ENCODE measurements at places on chromosomes 4 and X.

DNA sequence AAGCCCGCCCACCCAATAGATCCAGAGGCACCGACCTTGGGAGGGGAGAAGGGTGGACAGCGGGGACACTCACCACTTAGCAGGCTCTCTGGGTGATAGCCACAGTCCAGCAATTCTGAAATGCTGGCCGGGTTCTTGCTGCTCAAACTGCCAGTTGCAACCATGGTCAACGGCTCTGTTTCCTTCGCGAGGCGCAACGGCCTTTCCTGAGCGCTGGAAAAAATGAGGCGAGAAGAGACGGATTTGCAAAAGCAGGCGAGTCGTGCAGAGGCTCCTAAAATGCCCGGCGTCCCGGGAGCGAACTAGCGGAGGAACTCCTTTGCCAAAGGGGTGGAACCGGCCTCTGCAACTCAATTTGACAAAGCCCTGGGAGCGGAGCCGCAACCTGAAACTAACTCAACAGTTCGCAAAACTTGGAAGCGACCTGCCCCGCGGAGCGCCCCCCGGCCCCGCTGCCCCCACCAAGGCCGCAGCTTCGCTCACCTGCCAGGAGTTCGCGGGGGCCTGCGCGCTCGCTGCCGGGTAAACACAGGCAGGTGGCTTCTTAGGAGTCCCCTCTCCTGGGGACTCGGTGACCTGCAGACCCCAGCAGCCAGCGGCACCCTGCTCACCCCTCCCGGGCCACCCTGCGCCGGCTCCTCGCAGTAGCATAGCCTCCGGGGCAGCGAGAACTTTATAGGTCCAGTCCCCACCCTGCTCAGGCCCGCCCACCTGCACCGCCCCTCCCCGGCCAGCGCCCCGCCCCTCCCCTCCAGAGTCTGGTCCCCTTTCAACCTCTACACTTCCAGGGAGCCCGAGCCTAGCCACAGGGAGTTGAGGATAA, at the start of gene DDIT4L:
Gene DDIT4L (minus strand): TSS at position 649 of the 823 bp plus-strand sequence. CDS start 485 bp downstream, at position 164.
- DNase-seq, result no peak

DNA sequence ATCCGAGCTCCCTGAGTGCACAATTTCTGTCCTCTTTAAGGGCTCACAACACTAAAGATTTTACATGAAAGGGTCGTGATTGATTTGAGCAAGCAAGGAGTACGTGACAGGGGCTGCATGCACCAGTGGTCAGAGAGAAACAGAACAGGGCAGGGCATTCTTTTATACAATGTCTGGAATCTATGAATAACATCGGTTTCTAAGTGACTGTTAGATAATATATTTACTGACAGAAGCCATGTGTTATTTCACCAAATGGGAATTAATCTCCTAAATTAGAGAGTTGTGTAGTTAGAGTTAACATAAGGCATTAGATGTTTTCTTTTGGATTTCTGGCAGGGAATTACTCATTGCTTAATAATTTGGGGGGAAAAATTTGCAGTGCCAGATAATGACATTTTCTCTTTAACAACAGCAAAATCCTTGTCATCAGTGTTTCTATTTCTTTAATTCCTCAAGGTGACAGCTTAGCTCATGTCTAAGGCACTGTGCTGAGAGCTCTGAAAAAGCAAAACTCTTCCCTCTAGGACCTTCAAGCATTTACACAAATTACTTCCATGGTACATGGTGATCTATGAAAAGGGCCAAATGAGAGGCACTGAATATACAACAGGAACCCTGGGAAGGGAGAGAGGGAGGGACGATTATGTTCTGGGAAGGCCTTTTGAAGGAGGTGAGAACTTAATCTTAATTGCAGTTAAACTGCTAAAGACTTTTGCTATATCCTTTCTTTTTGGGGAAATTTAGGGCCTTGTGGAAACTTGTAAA, 145.0 kb downstream of the RTL3 start:
- no peak for DNase-seq

GRCh38 chrX:20500171-20500865, 233.6 kb upstream of the RPS6KA3 start:
- DNase-seq, result no peak

- DNase-seq, result no peak
These were observed 44.0 kb downstream of the SLC25A5 start for GRCh38 chrX:119512146-119512800.

DNA sequence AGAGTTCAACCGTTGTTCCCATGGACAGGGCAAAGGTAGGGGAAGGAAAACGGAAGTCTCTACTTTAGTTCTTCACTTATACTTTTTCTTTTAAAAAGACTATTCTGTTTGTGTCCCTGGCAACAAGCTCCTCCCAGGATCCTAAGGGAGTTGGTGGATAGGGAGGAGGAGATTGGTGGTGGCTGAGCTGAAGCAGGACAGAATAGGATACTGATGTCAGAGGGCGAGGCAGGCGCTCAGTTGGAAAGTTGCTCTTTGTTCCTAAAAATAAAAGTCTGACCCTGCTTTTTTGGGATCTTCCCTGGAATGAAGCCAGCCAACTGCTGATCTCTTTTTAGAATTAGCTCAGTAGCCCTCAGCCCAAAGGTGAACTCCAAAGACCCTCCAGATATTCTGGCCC, 104.7 kb downstream of the MGST2 start:
- no peak for DNase-seq

DNA sequence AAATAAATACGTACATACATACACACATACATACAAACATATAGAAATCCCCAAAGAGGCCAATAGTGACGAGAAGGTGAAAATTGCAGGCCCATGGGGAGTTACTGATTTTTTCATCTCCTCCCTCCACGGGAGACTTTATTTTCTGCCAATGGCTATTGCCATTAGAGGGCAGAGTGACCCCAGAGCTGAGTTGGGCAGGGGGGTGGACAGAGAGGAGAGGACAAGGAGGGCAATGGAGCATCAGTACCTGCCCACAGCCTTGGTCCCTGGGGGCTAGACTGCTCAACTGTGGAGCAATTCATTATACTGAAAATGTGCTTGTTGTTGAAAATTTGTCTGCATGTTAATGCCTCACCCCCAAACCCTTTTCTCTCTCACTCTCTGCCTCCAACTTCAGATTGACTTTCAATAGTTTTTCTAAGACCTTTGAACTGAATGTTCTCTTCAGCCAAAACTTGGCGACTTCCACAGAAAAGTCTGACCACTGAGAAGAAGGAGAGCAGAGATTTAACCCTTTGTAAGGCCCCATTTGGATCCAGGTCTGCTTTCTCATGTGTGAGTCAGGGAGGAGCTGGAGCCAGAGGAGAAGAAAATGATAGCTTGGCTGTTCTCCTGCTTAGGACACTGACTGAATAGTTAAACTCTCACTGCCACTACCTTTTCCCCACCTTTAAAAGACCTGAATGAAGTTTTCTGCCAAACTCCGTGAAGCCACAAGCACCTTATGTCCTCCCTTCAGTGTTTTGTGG, 180.7 kb downstream of the AR start:
- DNase-seq, result no peak

DNA sequence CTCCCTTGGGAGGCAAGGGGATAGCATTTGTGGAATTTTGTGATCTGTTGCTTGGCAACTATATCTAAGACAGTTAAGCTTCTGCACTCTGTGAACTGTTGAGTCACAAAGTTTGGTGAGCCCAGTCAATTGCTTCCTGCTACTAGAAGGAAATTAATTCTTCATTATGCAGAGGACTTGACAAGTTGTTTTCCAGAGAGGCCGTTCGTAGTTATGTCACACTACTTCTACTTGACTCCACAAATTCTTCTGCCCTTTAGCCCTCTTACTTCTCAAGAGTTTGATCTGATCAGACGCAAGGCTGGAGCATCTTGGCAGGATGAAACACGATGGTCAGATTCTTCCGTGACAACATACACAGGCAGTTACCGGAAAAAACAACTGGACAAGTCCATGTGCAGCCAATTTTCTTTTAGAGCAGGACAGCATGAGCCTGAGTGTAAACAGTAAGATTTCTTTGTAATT, at the start of gene C4orf51:
Gene C4orf51 (plus strand): TSS at position 156 of the 465 bp plus-strand sequence. CDS start 58 bp downstream, at position 214.
- DNase-seq, result peak; percentile 54

- DNase-seq, result no peak
These were observed at the start of gene NOX1 for GRCh38 chrX:100874325-100874724. Gene NOX1, minus strand, starts transcription at chrX:100874359. Its CDS starts 220 bp downstream, at chrX:100874139.

GRCh38 chr4:154073107-154073822, 284.4 kb upstream of the SFRP2 start:
- DNase-seq, result peak; percentile 49

GRCh38 chrX:24225265-24225664, 75.7 kb downstream of the ZFX start:
- no peak for DNase-seq

DNA sequence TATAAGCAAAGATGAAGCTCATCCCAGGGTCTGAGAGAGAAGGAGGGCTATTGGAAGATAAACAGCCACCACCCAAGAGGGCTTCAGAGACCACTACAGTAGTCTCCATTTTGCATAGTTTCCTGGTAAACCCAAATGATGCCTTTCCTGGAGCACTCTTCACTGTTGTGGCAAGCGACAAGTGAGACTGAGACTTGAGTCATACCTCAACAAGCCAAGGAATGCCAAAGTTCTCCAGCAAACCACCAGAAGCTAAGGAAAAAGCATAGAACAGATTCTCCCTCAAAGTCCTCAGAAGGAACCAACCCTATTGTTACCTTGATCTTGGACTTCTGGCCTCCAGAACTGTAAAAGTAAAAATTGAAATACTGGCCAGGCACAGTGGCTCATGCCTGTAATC, 65.9 kb downstream of the LARP7 start:
- DNase-seq, result no peak

DNA sequence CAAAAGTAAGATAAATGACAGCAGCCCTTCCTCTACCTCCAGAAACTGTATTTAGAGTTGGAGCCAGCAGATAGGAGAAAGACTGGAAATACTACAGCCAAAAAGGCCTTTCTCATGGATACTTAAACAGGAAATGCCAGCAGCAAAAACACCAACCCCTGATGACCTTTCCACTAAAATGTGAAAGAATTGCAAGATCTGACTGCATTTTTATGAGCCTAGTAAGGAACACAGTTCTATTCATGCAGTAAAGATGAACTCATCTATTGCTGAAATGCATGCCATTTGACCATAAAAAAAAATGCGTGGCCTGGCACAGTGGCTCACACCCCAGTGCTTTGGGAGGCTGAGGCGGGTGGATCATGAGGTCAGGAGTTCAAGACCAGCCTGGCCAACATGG, 19.9 kb downstream of the ABCG2 start:
- DNase-seq, result peak; percentile 40

GRCh38 chr4:86106475-86106874, 253.4 kb downstream of the MAPK10 start:
- DNase-seq, result no peak

DNA sequence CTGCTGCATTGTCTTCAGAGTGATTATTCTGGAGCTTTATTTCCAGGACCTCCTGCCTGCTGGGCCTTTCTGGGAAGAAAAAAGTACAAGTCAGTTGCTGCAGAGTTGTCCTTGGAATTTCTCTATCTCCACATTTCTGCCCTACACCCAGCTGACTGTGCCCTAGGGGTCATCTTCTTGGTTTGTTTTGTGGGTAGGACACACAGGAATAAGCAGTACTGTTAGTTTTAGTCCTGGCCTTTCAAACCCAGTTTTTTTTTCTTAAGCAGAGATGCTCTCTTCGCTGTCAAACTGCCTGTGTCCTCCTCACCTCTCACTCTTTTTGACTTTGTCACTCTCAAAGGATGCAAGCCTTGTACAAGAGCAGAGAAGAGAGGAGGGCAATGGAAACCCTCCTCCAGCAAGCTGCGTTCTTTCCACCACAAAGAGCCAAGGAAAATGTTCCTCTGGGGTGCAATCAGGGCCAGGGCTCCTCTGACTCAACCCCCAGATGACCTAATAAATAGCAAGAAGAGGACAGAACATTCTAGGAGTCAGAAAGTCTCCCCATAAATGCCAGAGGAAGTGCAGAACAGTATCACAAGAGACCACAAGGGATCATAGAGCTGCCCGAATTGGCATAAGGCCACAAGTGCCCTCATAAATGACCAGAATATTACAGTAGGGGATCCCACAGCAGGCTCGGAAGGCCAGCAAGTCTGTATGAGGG, 186.2 kb downstream of the RCHY1 start:
- no peak for DNase-seq

DNA sequence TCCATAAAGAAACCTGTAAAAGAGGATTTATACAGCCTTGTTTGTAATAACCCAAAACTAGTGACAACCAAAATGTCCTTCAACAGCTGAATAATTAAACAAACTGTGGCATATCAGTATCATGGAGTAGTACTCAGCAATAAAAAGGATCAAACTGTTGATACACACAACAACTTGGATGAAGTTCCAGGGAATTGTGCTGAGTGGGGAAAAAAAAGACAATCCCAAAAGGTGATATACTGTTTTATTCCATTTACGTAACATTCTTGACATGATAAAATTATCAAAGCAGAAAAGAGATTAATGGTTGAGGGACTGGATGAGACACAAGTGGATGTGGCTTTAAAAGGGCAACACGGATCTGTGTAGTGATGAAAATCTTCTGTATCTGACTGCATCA, 7.8 kb downstream of the CLIC2 start:
- DNase-seq, result no peak

- no peak for DNase-seq
These were observed 586.5 kb upstream of the FTHL17 start for GRCh38 chrX:31658360-31658759.

DNA sequence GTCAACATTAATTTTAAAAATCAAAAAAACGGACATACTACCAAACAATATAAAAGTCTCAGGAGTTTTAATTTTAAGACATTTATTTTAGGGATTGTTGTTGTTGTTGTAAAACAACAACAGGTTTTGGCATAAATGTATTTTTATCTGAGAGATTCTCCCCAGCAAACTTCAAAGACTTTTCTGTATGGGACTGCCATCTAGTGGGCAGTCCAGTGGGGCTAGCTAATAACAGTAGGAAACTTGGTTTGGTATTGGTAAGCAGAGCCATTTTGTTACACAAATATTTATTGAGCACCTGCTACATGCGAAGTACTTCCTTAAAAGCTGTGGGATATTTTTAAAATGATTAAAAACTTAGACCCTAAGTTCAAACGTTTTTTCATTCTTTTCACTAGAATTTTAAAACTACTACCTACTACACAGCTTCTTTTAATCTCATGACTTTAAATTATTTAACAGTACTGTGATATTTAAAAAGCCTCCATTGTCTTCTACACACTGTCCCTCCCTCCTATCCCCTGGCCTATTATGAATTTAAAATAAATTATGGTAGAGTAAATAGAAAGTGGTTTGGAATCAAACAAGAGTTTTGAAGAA, 1028.4 kb upstream of the INTU start:
- no peak for DNase-seq

DNA sequence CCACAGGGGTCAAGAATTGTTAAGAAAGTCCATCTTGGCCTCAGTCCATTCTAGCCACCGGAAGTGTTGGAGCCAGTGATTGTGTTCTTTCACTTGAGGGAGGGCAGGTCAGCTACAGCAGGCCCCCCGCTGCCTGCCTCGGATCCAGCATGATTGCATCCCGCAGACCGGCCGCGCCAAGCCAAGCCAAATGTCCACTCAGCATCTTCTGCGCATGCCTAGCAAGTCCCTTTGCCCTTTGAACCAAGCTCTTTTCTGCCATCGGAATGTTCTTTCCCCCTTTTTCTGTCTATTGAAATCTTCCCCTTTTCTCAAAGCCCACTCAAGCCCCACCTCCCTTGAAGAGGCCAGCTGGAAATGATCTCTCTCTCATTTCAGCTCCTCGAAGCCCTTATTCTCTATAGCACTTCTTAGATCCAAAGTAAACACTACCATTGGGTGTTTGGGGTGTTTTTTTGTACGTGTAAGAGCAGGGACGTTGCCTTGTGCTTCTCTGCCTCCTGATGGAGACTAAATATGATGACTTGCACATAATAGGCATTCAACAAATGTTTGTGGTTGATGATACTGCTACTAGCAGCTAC, 147.8 kb upstream of the BCOR start:
- DNase-seq, result no peak

GRCh38 chr4:2489081-2489805, 20.3 kb downstream of the RNF4 start:
- no peak for DNase-seq
